ENCODE measurements at places on chromosomes 12 and 14. TPM values are rescaled to one million over a fixed set of nuclear protein-coding genes. Genes with fewer than 3 reads are reported as not detected.

DNA sequence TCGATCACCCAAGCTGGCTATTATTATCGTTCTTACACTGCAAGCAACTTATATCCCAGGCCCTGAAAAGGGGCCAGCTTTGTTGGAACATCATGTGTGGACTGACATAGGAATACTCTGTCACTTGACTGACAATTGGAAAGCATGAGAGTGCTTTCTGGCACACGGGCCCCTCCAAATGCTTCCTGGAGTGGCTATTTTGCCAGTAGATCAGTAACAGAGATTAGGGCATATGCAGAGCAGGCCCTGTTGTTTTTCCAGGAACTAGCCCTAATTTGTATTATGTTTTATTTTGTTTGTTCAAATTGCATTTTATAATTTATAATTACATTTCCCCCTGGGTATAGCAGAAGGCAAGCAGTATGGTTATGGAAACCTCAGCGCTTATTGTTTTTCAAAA, 170.1 kb upstream of the FRMD6 start:
- no peak for DNase-seq

DNA sequence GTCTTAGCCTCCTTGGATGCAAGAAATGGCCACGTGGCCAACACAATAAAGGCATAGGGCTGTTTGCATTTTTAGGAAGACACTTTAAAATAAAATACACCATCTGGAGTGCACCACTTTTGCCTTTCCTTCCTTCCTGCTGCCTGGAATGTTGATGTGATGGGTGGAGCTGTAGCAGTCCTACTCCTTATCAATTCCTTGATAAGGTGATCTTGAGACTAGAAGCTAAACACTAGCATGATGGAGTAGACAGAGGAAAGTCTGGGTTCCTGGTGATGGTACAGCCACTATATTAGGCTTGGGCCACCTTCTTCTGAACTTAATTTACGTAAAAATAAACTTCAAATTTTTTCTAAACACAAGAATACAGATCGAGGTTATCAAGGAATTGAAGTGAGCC, 2.9 kb upstream of the GLT1D1 start:
- DNase-seq: no peak

DNA sequence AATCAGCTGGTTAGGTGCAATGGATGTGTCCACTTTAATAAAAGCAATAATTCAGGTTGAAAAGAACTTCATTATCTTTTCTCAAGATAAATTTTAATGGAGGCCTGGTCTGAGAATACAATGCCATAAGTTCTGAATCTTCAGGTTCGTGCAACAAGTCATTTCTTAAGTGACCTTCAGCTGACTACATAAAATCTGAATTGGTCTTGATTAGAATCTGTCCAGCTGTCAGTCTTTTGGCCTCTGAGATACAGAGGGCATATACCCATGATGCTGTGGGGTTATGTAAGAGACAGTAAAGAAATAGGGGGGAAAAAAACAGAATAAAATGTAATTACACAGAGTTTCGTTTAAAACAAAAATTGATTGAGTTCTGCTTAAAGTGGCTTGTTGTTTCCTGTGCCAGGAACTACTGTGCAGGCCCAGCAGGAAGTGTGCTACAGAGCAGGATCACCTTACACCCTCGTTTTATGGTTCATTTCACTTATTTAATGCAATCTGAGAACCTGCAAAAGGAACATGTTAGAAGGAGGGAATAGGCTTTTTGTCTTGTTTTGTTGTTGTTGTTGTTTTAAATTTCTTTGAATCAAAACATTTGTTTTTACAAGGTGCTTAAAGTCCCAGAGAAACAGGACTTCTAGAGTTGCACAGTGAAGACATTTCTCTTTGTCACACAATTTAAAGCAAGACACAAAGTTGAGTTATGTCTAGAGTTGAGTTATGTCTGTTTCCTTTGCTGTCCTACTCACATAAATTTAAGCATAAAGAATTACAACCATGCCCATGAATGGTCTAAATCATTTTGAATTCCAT, 64.2 kb downstream of the LGR5 start:
- no peak for DNase-seq

GRCh38 chr12:107704041-107704440, 18.4 kb downstream of the PWP1 start:
- DNase-seq: no peak

DNA sequence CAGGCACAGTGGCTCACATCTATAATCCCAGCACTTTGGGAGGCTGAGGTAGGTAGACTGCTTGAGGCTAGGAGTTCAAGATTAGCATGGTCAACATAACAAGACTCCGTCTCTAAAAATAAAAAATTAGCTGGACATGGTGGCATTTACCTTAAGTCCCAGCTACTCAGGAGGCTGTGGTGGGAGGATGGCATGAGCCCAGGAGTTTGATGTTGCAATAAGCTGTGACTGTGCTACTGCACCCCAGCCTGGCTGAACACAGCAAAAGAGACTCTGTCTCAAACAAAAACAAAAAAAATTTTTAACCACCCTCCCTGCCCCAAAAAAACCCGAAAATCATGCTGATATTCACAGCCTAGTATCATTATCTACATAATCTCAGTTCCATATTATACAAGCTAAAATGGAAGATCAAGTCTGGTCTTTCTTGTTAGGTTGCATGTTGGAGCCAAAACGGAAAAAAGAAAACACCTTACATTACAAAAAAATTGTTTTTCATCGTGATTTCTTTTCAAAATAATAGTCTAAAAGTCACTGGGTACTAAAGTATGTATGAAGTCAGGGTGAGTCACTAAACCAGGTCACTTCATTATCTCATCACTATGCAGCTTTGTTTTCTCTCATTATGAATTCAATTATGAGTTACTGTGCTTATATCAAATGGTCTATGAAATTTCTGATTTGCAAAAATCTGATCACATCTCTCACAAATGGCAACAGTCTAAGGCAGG, 13.8 kb downstream of the GXYLT1 start:
- no peak for DNase-seq

DNA sequence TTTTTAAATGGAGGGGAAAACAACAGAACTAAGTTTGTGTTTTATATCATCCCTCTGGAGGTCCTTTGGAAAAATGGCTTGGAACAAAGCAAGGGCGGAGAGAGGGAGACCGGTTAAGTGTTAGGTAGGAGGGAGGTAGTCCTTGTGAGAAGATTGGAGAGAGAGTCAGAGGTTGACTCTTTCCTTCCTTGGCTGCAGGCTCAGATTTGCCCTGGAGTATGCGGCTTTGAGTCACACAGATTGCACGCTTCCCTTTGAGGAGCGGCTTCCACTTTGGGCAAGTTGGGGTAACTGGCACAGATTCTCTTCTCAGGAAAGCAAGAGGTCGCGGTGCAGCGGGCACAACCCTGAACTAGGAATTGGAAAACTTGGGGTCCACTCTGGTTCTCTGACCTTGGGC, 9.9 kb downstream of the SOCS2 start:
- DNase-seq: no peak

- no peak for DNase-seq
Observed at GRCh38 chr12:82647853-82648252, 38.9 kb upstream of the TMTC2 start.

- DNase-seq: no peak
Observed at GRCh38 chr14:76894308-76894707, 68.1 kb downstream of the LRRC74A start.

DNA sequence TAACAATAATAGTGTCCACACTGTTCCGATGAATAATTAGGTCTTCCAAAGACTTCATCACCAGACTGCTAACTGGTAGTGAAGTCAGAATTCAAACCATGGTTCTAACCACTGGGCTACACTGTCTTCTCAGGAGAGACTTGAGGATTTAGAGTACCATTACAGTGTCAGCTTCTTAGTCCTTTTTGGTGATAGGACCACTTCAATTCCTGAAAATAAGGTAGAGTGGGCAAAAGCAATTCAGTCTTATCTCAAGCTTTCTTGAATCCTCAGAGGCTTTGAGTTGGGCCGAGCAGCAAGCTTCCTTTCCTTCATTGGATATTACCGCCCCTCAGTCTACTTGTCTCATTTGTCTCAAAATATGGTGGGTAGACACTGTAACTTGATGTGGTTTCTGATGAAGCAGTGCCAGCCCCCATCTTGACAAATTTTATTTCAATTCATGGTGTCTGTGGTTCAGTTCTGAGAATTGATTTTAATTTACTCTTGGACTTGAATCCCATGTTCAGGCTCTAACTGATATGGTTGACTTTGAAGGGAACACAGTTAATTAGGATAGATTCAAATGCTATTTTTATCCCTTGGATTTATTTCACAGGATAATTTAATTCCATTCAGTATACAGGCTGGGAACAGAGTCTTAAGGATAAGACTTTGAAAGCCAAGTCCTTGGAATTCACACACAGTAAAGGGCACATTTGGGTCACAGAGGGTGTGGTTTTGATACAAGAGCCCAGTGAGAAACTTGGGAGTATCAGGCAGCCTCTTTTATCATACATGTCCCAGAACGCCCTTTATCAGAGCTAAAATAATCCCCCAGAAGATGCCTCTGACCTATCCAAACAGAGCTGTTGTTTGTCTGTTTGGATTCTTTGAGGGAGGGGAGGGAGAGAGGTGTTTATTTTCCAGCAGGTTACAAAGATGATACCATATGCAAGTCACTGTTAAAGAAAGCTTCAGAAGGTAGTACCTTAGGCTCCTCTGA, 167.3 kb downstream of the PRKCH start:
- no peak for DNase-seq

GRCh38 chr12:113842699-113843098, 123.4 kb downstream of the RBM19 start:
- no peak for DNase-seq

- DNase-seq: no peak
Observed at GRCh38 chr14:33808187-33808586, 142.7 kb downstream of the EGLN3 start.

DNA sequence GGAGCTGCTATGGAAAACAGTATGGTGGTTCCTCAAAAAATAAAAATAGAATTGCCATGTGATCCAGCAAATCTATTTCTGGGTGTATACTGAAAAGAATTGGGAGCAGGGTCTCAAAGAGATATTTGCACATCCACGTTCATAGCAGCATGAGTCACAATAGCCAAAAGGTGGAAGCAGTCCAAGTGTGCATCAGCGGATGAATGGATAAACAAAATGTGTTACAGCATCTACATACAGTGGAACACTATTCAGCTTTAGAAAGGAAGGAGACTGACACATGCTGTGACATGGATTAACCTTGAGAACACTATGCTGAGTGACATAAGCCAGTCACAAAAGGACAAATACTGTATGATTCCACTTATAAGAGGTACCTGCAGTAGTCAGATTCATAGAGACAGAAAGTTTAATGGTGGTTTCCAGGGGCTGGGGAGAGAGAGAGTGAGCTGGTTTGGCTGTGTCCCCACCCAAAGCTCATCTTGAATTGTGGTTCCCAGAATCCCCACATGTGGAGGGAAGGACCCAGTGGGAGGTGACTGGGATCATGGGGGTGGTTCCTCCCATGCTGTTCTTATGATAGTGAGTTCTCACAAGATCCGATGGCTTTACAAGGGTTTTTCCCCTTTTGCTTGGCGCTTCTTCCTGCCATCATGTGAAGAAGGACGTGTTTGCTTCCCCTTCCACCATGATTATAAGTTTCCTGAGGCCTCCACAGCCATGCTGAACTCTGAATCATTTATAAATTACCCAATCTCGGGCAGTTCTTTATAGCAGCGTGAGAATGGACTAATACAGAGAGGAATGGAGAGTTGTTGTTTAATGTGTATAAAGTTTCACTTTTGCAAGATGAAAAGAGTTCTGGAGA, 17.6 kb upstream of the TBC1D30 start:
- DNase-seq: no peak

GRCh38 chr12:71426300-71427047, 13.1 kb upstream of the LGR5 start:
- DNase-seq: no peak

- DNase-seq: no peak
Observed at GRCh38 chr14:52079239-52079959, 10.5 kb upstream of the NID2 start.

GRCh38 chr14:47526591-47527244, 148.7 kb downstream of the MDGA2 start:
- no peak for DNase-seq

GRCh38 chr12:1791104-1791841, 29.1 kb upstream of the LRTM2 start:
- DNase-seq: peak; percentile 45

DNA sequence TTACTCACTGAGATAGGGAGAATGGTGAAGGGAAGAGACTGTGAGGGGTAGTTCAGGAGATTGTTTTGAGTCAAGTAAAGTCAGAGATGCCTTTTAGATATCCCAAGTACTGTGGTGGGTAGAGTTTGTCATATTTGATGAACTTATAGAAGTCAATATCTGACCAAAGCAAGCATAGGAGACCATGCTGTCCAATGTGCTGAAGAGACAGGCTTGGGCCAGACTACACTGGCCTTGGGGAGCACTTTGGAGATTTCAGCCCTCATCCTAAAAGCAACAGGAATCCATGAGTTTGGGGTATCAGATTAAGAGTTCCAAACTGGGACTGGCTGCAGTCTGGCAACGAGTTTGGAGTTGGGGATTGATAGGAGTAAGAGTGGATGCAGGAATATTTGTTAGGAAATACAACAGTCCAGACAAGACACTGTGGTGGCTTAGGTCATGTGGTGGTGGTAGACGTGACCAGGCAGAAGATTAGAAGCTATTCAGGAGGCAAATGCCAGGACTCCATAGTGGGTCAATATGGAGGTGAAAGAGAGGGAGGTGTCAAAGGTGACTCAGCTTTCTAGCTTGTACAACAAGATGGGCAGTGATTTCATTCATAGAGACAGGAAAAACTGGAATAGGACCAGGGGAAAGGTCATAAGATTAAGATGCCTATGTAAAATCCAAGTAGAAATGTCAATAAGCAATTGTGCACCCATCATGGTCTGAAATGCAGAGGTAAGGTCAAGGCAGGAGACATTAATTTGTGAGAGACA, 81.9 kb downstream of the FAR2 start:
- no peak for DNase-seq

GRCh38 chr14:67360470-67361206, 510 bp downstream of the EIF2S1 start:
- DNase-seq: no peak

GRCh38 chr14:90137807-90138206, 76.0 kb downstream of the KCNK13 start:
- DNase-seq: no peak

Gene OTX2
- polyA plus RNA-seq: not detected

Gene REM2
- polyA plus RNA-seq: 0.38 TPM

Gene PPP2R5C
- 85.4 TPM for polyA plus RNA-seq

Gene KCNK10
- polyA plus RNA-seq: 0.06 TPM

Gene TAS2R7
- not detected for polyA plus RNA-seq

Gene INHBC
- polyA plus RNA-seq: 0.05 TPM

Gene YLPM1
- 23.0 TPM for polyA plus RNA-seq

Gene SLC25A21
- 0.72 TPM for polyA plus RNA-seq

Gene ATXN3
- polyA plus RNA-seq: 14.9 TPM

Gene GARIN6
- polyA plus RNA-seq: not detected

Gene LBHD2
- polyA plus RNA-seq: not detected

Gene ISM2
- polyA plus RNA-seq: 0.51 TPM

Gene HPD
- polyA plus RNA-seq: 4.0 TPM

Gene ZDHHC22
- polyA plus RNA-seq: 0.01 TPM

Gene GNG2
- polyA plus RNA-seq: 9.6 TPM

All from urinary bladder (tissue), 4 donors.